ENCODE measurements at places on chromosomes 13 and 19. TPM values are rescaled to one million over a fixed set of nuclear protein-coding genes. Genes with fewer than 3 reads are reported as not detected.

RFX1 gene
- total RNA-seq = 13.2 TPM

ATP4B gene
- not detected for total RNA-seq

DNA sequence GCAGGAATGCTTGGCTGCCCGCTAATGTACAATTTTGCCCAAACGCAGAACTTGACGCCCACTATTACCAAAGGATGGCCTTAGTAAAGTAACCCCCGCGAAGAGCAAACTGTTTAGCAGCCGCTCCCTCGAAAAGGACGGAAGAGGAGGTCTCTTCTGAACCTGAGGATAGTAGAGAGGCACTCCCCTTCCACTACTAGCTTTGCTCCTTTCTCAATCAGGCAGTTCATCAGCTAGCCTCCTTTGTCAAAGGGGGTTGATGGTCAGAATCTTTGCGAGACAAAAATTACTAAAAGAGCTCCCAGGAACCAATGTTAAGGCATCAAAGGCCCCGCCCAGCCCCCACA lies 534 bp downstream of the CAB39L start:
- H3K27me3 ChIP-seq = no peaks in the 10 kb centered on the region
- peaks cover 37% of the 10 kb centered on the region for H3K4me1 ChIP-seq
- peak overlapping the region; percentile 93 for H3K27ac ChIP-seq
- H3K36me3 ChIP-seq = no peaks in the 10 kb centered on the region
- peak overlapping the region; percentile 70 for H3K4me3 ChIP-seq

GRCh38 chr19:11482384-11483050 lies 1.7 kb upstream of the ELAVL3 start:
- H3K27me3 ChIP-seq = peaks cover 48% of the 10 kb centered on the region
- H3K36me3 ChIP-seq = peaks cover 23% of the 10 kb centered on the region
- no peak overlapping the region for H3K27ac ChIP-seq

DNA sequence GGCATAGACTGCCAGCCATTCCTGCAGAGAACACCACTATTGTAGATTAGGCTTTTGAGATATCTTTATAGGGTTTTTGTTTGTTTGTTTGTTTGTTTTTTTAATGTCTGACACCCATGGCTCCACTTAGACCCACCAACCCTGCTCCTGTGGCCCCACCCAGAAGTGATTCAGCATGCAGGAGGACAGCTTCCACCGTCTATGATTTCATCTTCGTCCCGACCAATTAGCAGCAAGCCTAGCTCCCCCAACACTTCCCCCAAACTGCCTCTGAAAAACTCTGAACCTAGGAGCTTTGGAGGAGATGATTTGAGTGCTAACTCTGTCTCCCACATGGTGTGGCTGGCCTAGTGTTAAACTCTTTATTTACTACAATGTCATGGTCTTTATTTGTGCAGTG lies 108.3 kb upstream of the RXFP2 start:
- H3K27ac ChIP-seq = no peak overlapping the region
- H3K4me3 ChIP-seq = no peak overlapping the region
- peaks cover 4% of the 10 kb centered on the region for H3K4me1 ChIP-seq
- no peaks in the 10 kb centered on the region for H3K27me3 ChIP-seq
- no peak for DNase-seq
